ENCODE measurements at places on chromosomes 7 and 10. TPM values are rescaled to one million over a fixed set of nuclear protein-coding genes. Genes with fewer than 3 reads are reported as not detected.

GRCh38 chr7:95694334-95694733, 78.0 kb upstream of the DYNC1I1 start:
- no peak for DNase-seq

GRCh38 chr7:2689343-2689847, 1.4 kb downstream of the AMZ1 start:
- DNase-seq = no peak

- no peak for DNase-seq
Measured at GRCh38 chr10:105075031-105075430, 433.9 kb downstream of the SORCS3 start.

DNA sequence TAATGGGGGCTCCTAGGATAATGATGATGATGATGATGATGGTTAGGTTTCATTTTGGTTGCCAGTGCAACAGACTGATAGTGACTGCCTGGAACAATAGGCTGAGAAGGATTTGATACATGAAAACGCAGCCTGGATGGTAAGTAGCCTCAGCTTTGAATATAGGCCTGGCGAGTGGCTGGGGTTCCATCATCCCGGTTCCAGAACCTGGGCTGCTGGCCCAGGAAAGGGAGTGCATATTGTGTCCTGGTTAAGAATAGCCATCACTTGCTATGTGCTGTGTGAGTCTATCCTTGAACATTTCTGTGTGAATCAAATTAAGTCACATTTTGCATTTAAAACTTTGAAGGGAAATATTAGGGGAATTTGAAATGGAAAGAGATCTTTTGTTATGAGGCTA, 62.7 kb downstream of the SHH start:
- DNase-seq = no peak

GRCh38 chr10:79318369-79318768, 28.9 kb upstream of the PPIF start:
- DNase-seq = no peak

GRCh38 chr7:138458576-138459412, 1.3 kb upstream of the TRIM24 start:
- DNase-seq = no peak

DNA sequence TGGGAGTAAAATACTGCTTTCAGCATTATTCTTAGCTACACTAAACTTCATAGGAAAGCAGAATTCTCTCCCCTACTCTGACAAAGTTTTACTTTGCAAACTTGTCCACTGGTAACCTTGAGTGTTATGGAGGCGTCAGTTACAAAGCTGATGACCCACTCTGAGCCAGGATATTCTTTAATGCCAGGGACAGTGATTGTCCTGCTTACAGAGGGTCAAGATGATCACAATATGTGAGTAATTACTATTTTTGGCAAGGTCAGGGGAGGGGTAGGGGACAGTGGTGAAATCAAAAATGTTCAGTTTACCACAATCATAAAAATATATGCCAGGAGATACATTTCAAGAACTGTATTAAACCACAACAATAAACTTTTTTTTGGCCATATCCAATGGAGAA, 520.6 kb downstream of the SUGCT start:
- DNase-seq = no peak

DNA sequence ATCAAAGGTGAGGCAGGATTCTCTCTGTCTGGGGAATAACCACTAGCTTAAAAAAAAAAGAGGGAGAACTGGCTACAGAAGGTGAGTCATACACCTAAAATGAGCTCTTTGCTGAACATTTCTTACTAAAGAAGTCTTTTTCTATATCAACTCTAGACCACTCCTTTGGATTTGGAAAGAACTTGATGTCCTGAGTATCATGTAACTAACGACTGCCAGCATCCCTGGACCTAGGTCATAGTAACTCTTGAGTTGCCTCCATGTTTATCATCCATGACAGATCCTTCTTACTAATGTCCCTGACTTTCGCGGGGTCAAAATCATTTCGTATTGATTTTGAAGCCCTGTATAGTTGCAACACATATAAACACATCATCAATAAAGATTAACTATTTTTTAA, 89.1 kb downstream of the CNOT4 start:
- DNase-seq = no peak

- no peak for DNase-seq
Measured at GRCh38 chr7:81626008-81626407, 143.8 kb downstream of the HGF start.

- DNase-seq = no peak
Measured at GRCh38 chr7:136496551-136496950, 371.9 kb upstream of the CHRM2 start.

DNA sequence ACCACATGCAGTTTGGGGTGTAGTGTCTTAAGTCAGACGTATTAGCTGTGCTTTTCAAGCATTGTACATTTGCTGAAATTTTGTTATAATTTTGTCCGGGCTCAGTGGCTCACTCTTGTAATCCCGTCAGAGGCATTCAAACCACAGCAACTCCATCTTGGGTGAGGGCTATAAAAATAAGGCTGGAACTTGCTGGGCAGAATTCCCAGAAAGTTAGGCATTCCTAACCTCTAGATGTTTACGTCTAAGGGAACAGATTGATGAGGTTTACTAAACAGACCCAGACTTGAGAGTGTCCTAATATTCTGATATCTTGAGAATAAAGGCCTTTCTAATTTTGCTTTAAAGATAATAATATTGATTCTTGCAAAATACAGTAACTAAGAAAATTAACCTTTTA, 957.8 kb downstream of the NXPH1 start:
- DNase-seq = no peak

DNA sequence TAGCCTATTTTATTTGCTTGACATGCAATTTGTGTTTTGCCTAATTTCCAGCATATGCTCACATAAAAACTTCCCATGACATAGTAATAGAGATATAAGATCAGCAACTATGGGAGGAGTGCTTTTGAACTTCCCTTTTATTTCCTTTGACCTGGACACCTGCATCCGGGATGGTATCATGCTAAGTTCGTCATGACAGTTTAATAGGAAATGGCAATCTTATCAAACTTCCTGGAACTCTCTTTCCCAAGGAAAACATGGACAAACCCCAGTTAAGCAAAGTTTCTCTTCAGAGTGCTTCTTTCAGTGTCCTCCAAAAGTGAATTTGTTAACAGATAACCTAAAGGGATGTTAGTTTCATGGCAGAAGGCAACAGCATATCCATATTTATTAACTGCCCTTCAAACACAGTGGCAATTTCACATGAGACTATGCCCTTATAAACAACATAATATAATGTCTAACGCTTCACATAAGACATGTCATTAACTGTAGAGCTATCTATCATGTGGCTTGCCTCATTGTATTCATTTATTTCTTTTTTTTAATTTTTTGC, 474.7 kb upstream of the SEMA3A start:
- no peak for DNase-seq

DNA sequence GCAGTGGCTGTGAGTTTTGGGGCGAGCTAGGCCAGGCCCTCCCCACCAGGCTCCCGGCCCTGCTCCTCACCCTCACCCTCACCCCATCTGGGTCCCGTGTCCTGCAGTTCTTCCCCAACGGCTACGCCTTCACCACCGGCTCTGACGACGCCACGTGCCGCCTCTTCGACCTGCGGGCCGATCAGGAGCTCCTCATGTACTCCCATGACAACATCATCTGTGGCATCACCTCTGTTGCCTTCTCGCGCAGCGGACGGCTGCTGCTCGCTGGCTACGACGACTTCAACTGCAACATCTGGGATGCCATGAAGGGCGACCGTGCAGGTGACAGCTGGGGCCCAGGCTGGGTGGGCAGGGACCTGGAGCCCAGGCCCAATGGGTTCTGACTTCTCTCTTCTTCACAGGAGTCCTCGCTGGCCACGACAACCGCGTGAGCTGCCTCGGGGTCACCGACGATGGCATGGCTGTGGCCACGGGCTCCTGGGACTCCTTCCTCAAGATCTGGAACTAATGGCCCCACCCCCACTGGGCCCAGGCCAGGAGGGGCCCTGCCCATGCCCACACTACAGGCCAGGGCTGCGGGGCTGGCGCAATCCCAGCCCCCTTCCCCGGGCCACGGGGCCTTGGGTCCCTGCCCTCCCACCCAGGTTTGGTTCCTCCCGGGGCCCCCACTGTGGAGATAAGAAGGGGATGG, 4.9 kb downstream of the GNB2 start:
- no peak for DNase-seq

DNA sequence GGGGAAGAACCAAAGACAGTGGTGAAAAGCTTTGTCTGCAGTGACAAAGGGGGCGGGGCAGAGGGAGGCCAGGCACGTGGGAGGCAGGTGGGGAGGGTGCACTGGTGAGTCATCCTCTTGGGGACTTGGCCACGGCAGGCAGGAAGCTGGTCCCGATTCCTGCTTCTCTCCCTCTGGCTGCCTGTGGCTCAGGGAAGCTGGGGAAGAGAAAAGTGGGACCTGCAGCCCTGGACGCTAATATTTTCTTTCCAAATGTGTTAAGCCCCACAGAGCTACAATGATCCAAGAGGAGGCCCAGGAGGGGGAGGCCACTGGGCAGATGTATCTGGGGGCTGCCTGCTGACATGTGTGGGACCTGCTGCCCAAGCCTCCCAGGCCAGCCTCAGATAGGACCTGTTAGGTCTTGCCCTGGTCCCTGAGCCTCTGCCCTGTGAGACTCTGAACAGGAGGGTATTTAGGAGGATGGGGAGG, 231.8 kb downstream of the KCNMA1 start:
- no peak for DNase-seq

DNA sequence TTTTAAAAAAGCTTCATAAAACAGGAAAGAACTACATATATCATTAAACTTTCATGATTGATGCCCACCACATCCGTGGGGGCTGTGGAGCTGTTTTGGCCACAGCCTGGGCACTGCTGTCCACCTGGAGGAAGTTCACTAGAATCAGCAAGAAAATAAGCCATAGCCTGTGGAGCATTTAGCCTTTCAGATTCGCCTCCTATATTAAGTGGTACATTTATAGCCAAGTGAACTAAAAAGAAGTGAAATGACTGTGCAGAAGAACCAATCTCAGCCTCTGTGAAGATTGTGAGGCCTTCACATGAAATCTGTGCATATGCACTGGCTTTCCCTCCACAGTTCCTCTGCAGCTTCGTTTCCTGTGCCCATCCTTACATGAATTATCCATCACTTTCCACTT, 23.5 kb downstream of the WNT16 start:
- no peak for DNase-seq

- peak; percentile 98 for DNase-seq
Measured at GRCh38 chr7:13466874-13467547, 522.5 kb downstream of the ETV1 start.

- no peak for DNase-seq
Measured at GRCh38 chr10:72043016-72043834, 45.1 kb downstream of the SPOCK2 start.

- no peak for DNase-seq
Measured at GRCh38 chr10:32269343-32270100, 77.4 kb downstream of the EPC1 start.

- DNase-seq = no peak
Measured at GRCh38 chr10:17010363-17011145, 119.1 kb downstream of the CUBN start.

DNA sequence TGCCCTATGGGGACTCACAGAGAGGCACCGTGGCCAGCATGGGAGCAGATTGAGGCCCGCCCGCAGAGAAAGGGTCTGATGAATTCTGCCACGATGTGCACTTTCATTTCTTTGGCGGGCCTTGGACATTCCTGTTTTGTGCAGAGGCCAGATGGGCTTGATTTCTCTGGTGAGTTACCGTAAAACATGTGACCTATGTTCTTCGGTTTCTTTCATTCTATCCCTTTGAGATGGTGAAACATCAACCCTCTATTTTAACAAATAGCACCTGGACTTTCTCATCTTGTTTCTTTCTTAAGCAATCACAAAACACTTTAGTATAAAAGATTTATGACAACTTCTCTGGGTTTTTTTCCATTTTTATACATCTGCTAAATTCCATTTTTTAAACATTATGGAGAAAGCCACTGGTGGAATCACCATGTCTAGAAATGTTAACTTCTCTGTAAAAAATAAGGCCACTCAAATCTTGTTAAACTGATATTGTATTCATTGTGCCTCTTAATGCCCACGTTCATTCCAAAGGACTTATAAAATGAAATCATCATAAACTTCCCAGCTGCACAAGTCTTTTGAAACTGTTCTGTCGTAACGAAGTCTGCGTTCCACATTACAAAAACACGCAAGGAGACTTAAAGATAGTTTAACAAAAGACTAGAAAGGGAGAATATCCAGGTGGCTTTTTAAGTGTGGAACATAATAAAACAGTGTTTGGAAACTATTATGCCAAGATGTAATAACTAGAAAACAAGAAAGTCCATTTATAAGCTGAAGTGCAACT, 21.4 kb upstream of the ODAD2 start:
- no peak for DNase-seq

GRCh38 chr7:94041529-94041928, 37.4 kb upstream of the BET1 start:
- DNase-seq = no peak

DNA sequence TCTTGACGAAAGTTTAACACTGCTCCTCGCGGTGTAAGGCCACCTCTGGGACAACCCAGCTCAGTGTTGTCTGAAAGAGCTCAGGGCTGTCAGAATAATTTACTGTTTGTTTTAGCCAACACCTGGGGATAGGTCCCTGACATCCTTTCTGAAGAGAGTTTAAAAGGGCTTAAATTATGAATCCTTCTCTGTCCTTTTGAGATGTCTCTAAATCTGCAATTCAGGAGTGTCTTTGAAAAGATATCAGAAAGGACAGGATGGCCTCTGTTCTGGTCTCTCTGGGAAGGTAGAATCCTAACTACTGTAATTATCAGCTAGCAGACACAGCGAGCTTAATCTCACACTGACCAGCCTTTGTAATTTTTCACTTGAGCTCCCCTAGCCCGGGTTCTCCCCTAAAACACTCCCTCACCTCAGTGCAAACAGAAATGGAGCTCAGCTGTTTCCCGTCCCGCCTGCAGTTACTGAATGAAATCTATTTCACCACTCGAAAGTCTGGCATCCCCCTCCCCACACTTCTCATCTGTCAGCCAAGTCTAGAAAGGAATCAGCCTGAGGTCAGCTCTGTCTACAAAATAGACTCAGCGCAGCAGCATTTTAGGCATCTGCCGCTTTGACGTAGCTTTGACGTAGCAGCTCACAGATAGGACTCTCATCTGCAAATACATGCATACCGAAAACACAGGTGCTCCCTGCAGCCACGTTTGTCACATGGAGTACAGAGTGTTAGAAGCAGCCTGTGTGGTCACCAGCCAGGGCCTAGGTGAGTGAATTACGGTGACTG, 4.8 kb downstream of the DYNC2I1 start:
- no peak for DNase-seq

TDRD1 gene
- not detected for total RNA-seq

HOXA9 gene
- total RNA-seq = not detected

NUDT1 gene
- 45.3 TPM for total RNA-seq

LRRTM3 gene
- not detected for total RNA-seq

PTPRN2 gene
- total RNA-seq = 0.87 TPM

FGL2 gene
- total RNA-seq = 22.6 TPM

UCMA gene
- 0.63 TPM for total RNA-seq

PRTFDC1 gene
- total RNA-seq = not detected

VWDE gene
- total RNA-seq = not detected

GDF2 gene
- total RNA-seq = not detected

PSMG3 gene
- total RNA-seq = 70.4 TPM

ENO4 gene
- not detected for total RNA-seq

TMEM229A gene
- not detected for total RNA-seq

NME8 gene
- not detected for total RNA-seq

CAV1 gene
- not detected for total RNA-seq
